RWPE1 (cell line): ENCODE measurements at places on chromosomes 11 and 22.

DNA sequence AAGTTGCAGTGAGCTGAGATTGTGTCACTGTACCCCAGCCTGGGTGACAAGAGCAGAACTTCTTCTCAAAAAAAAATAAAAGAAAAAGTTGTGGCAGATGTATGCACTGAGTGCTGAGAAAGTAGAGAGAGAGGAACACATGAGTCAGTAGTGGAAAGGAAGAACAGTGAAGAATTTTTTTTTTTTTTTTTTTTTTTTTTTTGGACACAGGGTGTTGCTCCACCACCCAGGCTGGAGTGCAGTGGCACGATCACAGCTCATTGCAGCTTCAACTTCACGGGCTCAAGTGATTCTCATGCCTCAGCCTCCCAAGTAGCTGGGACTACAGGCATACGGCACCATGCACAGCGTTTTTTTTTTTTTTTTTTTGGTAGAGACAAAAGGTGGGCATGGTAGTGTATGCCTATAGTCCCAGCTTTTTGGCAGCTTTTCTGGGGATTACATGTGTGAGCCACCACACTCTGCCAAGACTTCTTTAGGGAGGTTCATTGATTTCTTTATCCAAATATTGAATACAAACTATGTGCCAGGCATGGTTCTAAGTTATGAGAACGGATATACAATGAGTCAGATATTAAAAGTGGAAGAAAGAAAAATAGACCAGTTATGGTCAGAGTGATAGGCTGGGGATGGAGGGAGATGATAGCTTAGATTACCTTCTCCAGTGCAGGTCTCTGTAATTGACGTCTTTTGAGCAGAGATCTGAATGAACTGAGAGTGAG lies 62.0 kb downstream of the YAP1 start:
- DNase-seq = no peak

DNA sequence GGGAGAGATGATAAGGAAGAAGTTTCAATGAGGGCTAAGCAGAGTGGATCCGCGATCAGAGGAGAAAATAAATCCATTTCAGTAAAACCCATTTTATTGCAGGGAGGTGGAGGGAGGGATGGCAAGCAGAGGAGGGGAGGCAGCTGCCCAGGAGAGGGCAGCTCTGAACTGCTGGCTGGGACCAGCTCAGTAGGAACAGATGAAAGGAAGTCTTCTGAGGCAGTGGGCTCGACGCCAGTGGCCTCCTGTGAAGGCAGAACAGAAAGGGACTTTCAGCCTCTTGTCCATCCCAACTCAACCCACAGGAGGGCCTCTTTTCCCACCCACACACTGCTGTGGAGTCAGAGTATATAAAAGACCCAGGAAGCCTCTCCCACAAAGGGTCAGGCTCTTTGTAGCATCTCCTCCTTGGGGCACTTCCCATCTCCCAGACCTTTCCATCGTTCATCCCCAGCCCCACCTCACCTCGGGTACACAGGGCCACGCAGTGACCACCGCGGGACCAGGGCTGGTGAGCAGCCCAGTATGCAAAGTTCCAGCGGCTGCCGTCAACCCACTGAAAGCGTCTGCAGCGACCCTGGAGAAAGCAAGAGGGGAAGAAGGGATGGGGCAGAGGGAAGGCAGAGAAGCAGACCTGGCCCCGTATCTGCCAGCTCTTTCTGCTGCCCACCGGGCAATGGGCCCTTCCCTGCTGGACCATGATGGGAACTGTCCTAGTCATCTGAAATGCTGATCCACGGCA lies 3.0 kb downstream of the PRG2 start:
- DNase-seq = no peak

DNA sequence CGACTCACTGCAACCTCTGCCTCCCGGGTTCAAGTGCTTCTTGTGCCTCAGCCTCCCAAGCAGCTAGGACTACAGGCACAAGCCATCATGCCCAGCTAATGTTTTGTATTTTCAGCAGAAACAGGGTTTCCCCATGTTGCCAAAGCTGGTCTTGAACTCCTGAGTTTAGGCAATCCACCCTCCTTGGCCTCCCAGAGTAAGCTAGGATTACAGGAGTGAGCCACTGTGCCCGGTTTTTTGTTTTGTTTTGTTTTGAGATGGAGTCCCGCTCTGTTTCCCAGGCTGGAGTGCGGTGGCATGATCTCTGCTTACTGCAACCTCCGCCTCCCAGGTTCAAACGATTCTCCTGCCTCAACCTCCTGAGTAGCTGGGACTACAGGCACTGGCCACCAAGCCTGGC lies 41.0 kb downstream of the CELF1 start:
- DNase-seq = no peak

- no peak for DNase-seq
Observed at GRCh38 chr11:45382133-45382878, 96.2 kb upstream of the SYT13 start.

DNA sequence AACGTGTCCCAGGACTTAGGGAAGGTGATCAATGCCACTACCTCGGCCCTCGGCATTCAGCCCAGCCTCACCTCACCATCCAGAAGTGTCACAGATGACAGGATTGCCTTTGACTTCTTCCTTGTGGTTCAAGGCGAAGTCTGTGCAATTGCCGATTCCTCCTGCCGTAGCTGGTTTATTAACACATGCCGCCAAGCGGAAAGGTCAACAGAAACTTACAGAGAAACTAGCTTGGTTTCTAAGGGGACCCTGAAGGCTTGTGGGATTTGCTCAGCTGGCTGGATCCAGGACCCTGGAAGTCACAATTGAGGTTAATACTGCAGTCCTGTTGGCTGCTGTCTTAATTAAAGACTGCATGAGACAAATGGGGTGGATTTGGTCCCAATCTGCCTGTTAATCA lies 65.6 kb downstream of the SHANK2 start:
- DNase-seq = no peak

DNA sequence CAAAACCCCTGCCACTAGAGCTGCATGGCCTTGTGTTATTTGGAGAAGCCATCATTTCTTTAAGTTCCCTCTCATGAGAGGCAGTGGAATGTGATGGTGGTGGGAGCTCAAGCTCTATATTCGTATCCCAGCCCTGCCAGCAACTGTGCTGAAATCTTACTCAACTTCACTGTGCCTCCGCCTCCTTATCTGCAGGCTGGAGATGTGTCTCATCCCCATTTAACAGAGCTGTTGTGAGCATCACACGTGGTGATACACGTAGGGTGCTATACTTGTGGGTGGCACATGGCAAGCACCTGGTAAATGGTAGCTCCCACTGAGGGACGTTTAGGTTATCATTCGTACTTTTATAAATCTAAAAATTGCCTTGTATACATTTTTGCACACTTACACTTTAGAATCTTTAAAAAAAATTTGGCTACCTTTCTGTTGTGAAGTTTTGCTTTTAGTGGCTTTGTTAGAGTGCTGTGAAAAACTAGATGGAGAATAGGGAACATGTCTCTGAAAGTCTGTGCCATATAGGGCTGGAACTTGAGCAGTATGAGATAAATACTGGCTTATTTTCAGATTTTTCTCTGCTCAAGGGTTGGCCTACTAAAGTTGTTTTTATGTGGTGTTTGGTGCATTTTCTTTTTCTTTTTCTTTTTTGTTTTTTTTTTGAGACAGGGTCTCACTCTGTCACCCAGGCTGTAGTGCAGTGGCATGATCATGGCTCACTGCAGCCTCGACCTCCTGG lies 23.2 kb downstream of the TNRC6B start:
- no peak for DNase-seq

GRCh38 chr11:133082841-133083488 lies 449.3 kb downstream of the OPCML start:
- DNase-seq = peak; percentile 14

- no peak for DNase-seq
Observed at GRCh38 chr11:123316003-123316402, 114.1 kb upstream of the GRAMD1B start.

DNA sequence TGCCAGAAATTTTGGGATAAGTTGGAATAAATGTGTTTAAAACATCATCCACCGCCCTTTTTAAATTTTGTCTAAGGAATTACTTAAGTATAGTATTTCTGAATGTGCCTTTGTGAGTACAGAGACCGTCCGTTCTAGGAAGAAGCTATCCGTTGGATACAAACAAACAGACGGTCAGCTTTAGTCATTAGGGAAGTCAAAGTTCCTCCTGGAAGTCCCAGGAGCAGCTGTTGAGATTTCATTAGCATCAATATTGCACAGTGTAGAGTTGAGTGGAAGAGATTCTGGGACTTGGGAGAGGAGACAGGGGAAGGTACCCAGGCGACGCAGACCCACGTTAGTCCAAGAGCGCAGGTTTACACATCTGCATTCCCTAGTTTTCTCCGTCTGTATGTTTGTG lies 15.7 kb upstream of the ADSL start:
- no peak for DNase-seq

- no peak for DNase-seq
Observed at GRCh38 chr22:37044634-37045625, 6.6 kb upstream of the KCTD17 start.

DNA sequence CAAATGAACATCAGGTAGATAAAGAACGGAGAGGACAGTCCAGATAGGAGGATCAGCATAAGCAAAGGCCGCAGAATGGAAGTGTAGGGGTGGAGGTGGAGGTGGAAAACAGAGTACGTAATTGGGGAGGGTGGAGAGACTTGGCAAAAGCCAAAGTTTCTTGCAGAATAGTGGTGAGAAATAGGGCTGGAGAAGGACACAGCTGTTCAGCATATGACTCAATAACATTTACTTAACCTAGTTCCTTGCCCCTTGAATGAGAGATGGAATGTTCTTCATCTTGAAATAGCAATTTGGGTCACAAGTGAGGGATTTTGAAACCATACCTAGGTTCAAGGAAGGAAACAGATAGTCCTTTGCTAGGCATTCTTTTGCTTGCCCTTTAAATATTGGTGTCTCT lies 235.9 kb upstream of the ARHGAP20 start:
- DNase-seq = no peak

- DNase-seq = no peak
Observed at GRCh38 chr22:25482091-25482760, 82.2 kb upstream of the GRK3 start.

GRCh38 chr11:27444801-27445215 lies 27.8 kb downstream of the LGR4 start:
- DNase-seq = no peak

- DNase-seq = no peak
Observed at GRCh38 chr11:78310500-78310909, 107.1 kb downstream of the GAB2 start.

DNA sequence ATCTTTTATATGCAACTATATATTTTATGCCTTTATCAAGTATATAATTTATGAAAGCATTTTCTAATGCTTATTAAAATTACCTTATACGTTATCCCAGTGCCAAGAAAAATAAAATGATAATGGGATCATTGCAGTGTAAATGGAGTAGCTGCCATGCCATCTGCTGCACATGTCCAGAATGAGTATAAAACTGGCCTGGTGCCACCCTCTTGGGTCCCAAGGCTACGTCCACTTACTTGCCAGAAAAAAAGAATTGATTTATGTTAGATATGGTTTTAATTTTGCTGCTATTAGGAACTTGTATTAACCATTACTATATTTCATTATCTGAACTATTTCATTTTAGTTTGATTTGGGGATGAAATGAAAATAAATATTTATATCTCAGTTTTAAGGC lies 1127.1 kb upstream of the CNTN5 start:
- no peak for DNase-seq

DNA sequence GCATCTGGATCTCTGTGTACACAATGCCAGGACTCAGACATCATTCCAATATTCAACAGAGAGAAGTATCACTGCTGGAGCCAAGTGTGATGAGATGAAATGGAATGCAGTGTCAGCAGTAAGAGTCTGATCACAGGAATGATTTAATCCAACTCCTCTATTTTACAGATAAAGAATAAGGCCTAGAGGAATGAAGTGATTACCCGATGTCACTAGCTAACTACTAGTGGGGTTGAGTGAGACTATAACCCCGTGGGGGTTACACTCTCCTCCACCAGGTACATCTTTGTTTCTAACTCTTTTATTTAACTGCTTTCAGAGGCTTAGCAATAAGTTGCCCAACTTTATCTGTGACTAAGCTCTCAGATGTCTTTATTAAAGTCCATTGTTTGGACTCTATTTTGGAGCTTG lies 94.2 kb upstream of the FAT3 start:
- peak; percentile 10 for DNase-seq

GRCh38 chr11:70582886-70583641 lies 184.7 kb downstream of the CTTN start:
- DNase-seq = no peak

DNA sequence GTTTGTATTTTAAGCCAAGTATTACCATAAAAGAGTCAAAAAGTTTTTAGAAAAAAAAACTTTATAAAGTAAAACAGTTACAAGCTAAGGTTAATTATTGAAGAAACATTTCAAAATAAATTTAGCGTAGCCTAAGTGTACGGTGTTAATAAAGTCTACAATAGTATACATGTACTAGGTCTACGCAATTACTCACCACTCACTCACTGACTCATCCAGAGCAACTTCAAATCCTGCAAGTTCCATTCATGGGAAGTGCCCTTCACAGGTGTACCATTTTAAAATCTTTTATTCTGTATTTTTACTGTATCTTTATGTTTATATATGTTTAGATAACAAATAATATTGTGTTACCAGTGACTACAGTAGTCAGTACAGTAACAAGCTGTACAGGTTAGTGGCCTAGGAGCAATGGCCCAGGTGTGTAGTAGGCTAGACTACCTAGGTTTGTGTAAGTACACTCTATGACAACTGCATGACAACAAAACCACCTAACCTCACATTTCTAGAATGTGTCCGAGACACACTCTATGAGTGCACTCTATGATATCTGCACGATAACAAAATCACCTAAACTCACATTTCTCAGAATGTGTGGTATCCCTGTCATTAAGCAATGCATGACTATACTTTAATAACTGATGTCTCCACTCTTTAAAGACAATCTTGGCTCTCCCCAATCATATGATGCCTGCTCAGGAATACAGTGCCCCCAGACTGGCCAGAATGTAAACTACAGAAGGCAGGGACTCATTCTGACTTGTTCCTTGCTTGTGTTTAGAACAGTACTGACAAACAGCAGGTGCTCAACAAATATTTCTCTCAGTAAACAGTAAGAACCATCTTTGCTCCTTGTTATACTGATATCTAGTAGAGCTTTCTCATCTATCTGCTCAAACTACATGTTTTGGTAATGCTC lies 21.2 kb downstream of the KMT5B start:
- no peak for DNase-seq

DNA sequence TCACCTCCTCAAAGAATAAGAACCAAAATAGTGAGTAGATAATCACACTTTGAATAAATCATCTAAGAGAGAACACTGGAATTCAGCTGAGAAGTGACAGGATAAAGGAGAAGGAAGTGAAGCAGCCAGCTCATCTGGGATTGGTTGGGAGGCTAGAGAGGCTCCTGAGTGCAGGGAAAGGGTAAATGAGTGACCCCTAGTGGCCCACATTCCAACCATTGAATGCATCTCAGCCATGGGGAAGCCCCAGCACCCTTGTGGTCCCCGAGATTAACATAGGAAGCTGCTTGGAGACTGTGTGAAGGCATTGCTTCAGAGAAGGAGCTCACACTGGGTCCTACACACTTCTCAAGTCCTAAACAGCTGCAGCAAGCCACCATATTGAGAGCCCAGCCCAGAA lies 82.3 kb downstream of the JRKL start:
- DNase-seq = no peak
